NCI-H1436 treated with DMSO at 0.1 percent for 48 hours (cell line): ENCODE measurements at places on chromosomes 3 and 15.

DNA sequence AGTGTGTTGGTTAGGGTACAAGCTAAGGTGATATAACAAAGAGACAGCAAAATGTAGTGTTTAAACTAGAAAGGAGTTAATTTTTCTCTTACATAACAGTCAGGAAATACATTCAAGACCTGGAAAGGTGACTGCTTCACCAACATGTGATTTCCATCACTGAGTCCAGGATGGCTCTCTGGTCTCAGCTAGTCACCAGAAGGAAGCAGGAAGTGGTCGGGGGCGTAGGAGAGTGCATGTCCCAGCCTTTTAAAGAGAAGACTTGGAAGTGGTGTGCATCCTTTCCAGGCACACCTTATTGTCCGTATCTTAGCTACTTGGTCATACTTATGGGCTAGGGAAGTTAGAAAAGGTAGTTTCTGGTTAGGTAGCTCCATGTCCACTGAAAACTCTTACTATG, 11.1 kb upstream of the UBE2Q2 start:
- no peak for DNase-seq

DNA sequence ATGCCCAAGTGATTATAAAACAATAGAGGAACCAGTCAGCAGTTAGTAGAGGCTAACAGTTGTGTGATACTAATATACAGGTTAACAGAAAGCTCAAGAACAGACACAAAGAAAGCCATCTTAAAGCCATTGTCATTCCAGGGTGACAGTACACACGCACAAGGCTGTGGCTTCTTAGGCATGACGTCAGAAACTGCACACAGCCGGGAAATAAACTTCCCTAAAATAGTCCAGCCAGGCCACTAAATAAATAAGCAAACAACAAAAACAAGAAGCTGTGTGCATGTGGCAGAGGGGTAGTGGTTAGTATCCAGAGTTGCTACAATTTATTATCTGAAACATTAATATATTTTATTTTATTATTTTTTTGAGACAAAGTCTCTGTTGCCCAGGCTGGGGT, 49.8 kb downstream of the PPCDC start:
- DNase-seq: no peak

DNA sequence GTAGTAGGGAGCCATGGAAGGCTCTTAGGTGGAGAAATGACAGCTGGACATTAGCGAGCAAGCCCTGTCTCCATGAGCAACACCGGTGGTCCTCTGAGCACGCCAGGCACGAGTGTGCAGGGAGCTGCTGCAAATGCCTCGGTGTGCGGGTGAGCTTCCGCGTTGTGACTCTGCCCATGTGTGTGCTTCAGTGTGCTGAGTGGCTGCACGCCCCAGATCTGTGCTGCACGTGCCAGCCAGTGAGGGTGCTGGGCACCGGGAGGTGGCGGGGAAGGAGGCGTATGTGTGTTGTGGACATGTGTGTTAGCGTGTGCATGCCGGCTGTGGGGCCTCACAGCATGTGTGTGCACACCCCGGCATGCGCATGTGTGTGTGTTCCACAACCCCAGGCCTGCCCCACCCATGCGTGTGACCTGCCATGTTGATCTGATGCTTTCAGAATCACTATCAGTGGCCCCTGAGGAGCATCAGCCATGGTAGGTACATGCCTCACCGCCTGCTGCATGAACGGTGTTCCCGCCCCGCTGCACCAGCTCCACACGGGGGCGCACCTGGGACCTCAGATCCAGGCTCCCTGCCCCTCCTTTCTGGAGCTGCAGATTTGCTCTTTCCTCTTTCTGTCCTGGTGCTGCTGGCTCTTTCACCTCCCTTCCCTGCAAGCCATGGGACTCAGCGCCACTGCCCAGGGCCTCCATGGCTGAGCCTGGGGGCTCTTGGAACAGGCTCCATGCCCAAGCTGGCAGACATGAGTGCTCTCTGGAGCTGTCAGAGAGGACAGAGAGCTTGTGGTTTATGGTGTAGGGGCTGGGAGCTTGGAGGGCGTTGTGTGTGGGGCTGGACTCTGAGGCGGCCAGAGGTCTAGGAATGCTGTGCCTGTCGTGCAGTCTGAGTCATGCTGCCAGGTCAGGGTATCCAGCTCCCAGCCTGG, 169.4 kb downstream of the TBC1D2B start:
- no peak for DNase-seq

DNA sequence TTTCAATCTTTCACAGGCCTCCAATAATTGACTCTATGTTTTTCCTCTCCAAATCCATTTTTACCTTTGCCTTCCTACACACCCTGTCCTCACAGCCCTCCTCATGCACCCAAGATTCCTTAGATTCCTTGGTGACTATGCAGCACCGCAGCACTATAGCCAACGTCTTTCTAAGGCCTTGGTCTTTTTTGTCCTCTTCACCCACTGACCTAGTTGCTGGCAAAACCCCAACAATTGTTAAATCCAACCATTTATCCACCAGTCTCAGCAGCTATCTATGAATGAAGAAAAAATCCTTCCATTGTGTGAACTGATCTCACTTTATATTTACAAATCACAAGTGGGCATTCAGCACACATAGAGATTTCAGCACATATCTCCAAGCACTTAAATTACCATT, 203.9 kb downstream of the VGLL3 start:
- no peak for DNase-seq

DNA sequence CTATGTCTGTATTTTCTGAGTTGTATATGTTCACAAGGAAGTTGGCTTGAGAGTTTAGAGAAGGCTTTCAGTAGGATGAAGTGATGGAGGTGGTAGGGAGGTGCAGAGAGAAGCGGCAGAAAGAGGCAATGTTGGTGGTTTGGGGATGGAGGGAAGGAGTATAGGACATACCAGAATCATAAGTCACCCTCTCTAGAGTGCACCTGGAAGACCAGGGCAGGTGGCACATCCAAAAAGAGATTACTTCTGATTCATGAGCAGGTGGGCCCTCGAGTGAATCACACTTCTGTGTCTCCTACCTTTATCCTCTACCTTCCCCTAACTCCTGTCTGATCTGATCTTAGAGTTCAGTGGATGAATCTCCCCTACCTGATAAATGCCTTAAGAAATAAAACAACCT, 41.8 kb upstream of the MRPL3 start:
- no peak for DNase-seq

DNA sequence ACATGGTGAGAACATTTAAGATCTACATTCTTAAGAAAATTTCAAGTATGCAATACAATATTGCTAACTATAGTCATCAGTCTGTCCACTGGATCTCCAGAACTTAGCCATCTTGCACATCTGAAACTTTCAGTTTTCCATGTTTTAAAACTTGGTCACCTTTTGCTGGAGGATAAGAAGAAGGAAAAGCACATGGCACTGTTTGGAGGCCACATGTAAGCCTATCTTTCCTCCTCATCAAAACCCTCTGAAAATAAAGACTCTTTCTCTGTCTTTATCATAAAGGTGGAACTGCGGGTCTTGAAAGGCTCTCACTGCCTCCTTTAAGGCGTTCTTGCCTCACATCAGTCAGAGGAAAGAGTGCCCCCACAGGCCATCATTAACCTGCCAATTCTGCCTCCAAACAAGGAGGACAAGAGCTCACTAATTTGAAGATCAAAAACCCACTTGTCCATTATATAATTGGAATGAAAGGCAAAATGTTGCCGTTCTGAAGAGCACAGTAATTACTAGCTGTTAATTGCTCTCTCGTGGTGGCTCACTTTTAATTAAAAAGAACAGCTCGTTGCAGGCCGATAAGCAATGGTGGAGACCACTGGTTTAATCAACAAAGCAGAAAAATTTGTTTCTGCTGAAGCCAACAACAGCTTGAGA, 157.8 kb downstream of the MECOM start:
- DNase-seq: no peak

GRCh38 chr3:177481329-177481728, 284.0 kb upstream of the TBL1XR1 start:
- DNase-seq: no peak
